ENCODE measurements at places on chromosomes 6 and 20.
A peak's percentile ranks its signal among the peaks of the same experiment; 100 is the strongest.

DNA sequence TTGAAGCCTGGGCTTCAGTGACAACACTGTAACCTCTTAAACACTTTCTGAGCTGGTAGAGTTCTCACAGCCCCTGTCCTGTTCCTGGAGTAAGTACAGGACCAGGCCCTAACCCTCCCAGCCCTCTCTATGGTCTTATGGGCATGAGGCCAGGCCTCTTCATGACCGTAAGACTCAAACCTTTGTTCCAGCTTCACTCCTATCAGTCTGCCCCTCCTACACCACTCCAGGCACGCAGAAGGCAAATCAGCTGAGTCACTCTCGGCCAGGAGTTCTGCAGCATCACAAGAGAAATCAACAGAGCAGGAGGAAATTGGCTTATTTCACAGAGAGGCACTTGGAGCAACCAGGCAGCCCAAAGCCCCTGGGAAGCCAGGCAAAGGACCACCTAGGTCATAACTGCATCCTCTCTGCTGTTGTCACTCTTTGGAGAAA is 25.3 kb upstream of the CHD6 start:
- H3K4me3 ChIP-seq: no peak overlapping the region
- peaks cover 17% of the 10 kb centered on the region for H3K4me1 ChIP-seq
- no peaks in the 10 kb centered on the region for H3K36me3 ChIP-seq
- peak; percentile 71 for DNase-seq
- H3K27ac ChIP-seq: peak overlapping the region; percentile 51
- H3K27me3 ChIP-seq: no peaks in the 10 kb centered on the region

- no peaks in the 10 kb centered on the region for H3K36me3 ChIP-seq
- no peak overlapping the region for H3K4me3 ChIP-seq
- H3K27ac ChIP-seq: no peak overlapping the region
- no peaks in the 10 kb centered on the region for H3K4me1 ChIP-seq
- peak; percentile 40 for DNase-seq
- H3K27me3 ChIP-seq: no peaks in the 10 kb centered on the region
These were observed 17.1 kb upstream of the CALHM6 start for GRCh38 chr6:116444092-116444491.

DNA sequence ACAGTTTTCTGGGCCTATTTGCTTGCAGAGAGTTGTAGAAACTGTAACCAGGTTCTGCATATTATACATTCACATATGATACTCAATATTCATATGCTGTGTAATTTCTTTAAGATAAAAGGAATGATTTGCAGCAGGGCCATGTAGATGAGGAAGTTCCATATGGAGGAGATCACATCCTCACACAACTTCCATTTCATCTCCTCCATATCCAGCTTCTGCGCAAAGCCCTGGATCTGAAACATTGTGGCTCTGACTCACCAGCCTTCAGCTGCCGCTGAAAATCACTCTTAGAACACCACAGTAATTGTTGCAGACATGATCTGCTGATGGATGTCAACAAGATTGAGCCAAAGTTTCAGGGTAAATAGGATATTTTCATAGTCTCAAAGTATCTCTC is 57.7 kb downstream of the PXDC1 start:
- DNase-seq: no peak
- H3K36me3 ChIP-seq: no peaks in the 10 kb centered on the region
- no peak overlapping the region for H3K27ac ChIP-seq
- no peaks in the 10 kb centered on the region for H3K27me3 ChIP-seq

DNA sequence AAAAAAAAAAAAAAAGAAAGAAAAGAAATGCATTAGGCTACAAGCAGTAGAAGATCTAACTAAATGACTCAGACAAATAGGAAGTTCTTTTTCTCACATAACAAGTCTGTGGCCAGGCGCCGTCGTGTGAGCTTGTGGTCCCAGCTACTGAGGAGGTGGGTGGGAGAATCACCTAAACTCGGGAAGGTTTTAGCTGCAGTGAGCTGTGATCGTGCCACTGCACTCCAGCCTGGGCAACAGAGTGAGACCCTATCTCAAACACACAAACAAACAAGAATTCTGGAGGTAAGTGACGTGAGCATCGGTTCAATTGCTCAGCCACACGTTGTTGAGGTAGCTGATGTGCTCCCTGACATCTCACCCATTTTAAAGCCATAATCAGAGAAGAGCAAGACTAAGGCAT is 37.9 kb upstream of the SLC23A2 start:
- no peak overlapping the region for H3K27ac ChIP-seq
- no peaks in the 10 kb centered on the region for H3K36me3 ChIP-seq
- H3K27me3 ChIP-seq: peaks cover 5% of the 10 kb centered on the region
- no peak for DNase-seq
- no peaks in the 10 kb centered on the region for H3K4me1 ChIP-seq

DNA sequence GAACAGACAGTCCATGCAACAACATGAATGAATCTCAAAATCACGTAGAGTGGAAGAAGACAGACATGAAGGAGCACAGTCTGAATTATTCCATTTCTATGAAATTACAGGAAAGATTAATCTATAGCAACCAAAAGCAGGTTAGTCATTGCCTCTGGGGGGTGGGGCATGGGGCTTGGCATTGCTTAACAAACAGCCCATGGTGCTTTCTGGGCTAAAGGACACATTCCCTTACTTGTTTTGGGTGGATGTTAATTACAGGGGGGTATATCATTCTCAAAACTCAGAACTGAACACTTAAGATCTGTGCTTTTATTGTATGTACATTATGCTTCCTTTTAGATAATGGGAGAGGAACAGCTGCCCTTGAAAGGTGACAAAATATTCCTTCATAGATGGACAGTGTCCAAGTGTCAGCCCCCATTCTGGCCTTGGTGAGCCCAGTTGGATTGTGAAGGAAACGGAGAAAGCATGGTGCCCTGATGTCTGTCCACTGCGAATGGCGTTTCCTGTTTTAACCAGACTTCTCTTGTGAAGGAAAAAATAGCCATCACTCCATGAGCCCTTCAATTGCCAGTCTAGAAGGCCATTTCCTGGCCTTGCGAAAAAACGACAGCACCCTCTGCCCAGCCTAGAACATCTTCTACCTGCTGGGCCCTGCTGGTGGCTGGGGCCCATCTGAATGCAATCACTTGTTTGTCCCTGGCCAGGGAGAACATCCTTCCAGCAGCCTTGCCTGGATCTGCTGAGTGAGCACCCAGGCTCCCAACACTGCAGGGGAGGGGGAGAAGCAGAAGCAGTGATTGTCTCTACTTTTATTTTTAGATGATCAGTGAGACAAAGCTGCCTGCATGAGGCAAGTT is 179.7 kb downstream of the BCAS1 start:
- no peaks in the 10 kb centered on the region for H3K27me3 ChIP-seq
- H3K27ac ChIP-seq: no peak overlapping the region
- H3K36me3 ChIP-seq: no peaks in the 10 kb centered on the region

DNA sequence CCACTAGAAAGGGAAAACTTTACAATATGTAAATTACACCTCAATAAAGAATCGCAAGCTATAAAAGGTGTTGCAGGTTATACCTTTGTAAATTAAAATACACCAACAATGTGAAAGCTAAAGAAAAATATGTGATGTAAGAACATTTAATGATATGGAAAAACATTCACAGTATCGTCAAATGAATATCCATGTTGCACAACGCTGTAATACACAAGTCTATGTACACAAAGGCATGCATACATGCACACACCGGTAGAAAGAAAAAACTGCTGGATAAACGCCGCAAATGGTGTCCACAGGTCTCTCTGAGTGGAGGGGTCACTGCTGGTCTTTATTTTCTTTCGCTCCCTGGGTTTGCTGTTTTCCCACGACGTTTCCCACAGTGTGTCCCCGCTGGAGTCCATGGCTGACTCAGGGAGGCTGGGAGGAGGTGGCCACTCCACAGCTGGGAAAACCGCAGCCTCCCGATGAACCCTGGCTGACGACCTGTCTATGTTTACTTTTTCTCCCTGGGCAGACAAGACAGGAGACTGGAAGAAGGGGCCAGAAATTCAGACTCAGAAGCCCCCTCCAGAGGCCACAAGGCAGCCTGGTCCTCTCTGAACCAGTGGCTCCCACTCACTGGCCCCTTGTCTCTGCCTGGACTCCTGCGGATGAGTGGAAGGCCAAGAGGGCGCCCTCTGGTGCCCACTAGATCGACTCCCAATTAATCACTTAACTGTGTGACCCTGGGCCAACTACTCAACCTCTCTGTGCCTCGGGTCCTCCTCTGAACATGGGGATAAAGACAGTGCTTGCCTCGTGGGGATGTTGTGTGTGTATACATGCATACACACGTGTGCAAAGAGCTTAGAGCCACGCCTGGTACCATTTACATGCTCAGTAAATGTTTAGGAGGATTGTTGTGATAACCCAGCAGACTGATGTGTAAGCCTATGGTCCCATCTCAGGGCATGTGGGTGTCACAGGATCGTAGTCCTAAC is 12.8 kb upstream of the BPI start:
- no peaks in the 10 kb centered on the region for H3K4me1 ChIP-seq
- no peak overlapping the region for H3K27ac ChIP-seq
- peaks cover 50% of the 10 kb centered on the region for H3K27me3 ChIP-seq
- peak; percentile 51 for DNase-seq

- no peaks in the 10 kb centered on the region for H3K27me3 ChIP-seq
- no peak for DNase-seq
- H3K36me3 ChIP-seq: no peaks in the 10 kb centered on the region
- peaks cover 26% of the 10 kb centered on the region for H3K4me1 ChIP-seq
- H3K27ac ChIP-seq: no peak overlapping the region
These were observed 55.2 kb upstream of the CITED2 start for GRCh38 chr6:139429580-139430145.

DNA sequence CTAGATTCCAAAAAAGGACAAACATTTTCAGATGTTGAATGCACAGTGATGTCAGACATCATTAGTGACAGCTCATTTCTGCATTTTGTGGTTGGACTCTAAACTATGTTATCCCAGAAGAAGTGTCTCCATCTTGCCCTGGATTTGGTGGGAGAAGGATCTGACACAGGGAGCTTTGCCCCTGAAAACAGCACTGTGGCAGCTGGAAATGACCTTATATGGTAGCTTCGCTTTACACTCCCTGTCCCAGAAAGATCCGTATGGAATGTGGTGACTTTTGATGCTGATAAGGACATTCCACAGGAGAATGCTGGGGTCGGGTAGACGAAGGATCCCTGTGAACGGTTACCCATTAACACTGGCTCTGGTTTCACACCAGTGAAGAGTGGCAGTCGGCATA is 87.2 kb upstream of the EDN1 start:
- H3K4me1 ChIP-seq: no peaks in the 10 kb centered on the region
- DNase-seq: no peak
- peaks cover 31% of the 10 kb centered on the region for H3K27me3 ChIP-seq
- no peaks in the 10 kb centered on the region for H3K36me3 ChIP-seq
- H3K27ac ChIP-seq: no peak overlapping the region

DNA sequence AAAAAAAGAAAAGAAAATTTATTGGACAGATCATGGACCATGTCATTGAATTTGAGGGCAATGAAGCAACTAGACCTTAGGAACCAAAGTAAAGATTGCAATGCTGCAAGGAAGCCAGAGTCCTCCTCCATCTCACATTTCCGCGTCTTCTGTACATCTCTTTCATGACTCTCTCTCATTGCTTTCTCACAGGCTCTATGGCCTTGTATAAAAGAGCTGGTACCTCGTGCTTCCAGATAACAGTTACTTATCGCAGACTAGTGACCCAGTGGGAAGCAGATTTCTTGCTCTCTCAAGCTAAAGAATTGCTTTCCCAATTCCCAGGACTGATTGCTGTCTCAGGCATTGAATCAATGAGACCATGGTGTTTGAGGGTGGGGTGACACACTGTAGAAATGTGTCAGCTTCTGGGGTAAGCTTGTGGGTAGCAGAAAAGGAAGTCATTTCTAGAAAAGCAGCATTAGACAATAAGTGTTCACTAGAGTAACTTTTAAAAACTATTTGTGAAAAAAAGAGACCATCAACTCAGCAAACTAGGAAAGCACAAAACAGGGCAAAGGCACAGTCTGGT is 635.3 kb downstream of the UTRN start:
- no peak overlapping the region for H3K27ac ChIP-seq
- no peaks in the 10 kb centered on the region for H3K4me1 ChIP-seq
- H3K36me3 ChIP-seq: no peaks in the 10 kb centered on the region
- H3K4me3 ChIP-seq: no peak overlapping the region

GRCh38 chr20:8933381-8933807 is 135.5 kb upstream of the PLCB4 start:
- H3K4me3 ChIP-seq: no peak overlapping the region
- H3K27ac ChIP-seq: no peak overlapping the region
- no peaks in the 10 kb centered on the region for H3K4me1 ChIP-seq
- no peak for DNase-seq

DNA sequence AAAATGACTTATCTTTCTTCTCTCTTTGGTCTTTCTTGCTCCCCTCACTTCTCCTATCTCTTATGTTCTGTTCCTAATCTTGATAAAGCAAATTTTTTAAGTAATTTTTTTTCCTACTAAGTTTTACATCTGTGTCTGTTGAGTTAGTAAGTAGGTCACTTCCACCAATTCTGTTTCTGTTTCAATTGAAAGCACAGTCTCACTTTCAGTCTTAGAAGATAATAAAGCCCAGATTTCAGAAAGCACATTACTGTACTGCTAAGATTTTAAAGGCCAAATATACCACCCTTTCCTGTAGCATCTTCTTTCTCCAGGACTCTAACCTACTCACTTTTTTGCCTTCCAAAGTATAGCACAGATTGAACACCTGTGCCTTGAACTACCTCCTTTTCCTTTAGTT is 866.1 kb upstream of the ADGRB3 start:
- H3K4me3 ChIP-seq: no peak overlapping the region
- H3K27ac ChIP-seq: no peak overlapping the region
- H3K36me3 ChIP-seq: no peaks in the 10 kb centered on the region
- no peaks in the 10 kb centered on the region for H3K4me1 ChIP-seq
- no peaks in the 10 kb centered on the region for H3K27me3 ChIP-seq

DNA sequence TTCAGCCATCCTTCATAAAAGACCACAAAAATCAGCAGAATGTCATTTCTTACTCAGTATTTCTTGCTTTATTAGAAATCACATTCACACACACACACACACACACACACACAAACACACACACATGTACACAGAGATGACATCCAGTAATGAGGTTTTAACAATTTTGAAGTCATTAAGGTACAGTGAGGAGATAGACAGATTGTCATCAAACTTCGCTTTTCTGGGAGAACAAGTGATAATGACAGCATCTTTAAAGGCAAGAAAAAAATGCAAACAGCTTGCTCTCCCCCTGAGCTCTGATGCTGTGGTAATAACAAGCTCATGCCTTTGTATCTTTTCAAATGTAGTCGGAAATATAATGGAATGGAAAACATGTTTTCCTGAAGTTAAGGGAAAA is 184.4 kb upstream of the RNF217 start:
- H3K4me3 ChIP-seq: no peak overlapping the region
- no peaks in the 10 kb centered on the region for H3K36me3 ChIP-seq
- H3K4me1 ChIP-seq: no peaks in the 10 kb centered on the region
- H3K27me3 ChIP-seq: no peaks in the 10 kb centered on the region

DNA sequence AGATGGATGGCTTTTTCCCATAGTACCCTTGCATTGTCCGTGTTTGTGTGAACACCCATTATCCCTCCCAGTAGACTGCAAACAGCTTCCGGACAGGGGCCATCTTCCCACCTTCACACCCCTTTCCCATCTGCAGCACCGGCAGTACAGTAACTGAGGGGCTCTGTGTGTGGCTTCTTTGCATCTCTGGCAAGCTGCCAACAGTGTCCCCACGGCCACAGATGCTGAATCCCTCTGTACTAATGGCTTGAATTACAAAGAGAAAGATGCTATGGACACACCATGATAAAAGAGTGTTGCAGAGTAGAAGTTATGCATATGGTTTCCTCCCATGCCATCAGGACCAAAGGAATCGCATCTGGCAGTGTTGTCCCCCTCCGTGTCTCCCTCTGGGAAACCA is 101.1 kb upstream of the CDYL start:
- H3K36me3 ChIP-seq: no peaks in the 10 kb centered on the region
- H3K27ac ChIP-seq: no peak overlapping the region
- no peak overlapping the region for H3K4me3 ChIP-seq
- DNase-seq: no peak
- H3K4me1 ChIP-seq: no peaks in the 10 kb centered on the region

All from K562 (cell line).